ENCODE measurements at places on chromosomes 3 and 15. TPM values are rescaled to one million over a fixed set of nuclear protein-coding genes. Genes with fewer than 3 reads are reported as not detected.

The SYNPR gene
- not detected for polyA plus RNA-seq

The SCAMP2 gene
- polyA plus RNA-seq = 33.0 TPM

The RSL24D1 gene
- 75.6 TPM for polyA plus RNA-seq

The B2M gene
- polyA plus RNA-seq = 3,109 TPM

The ZCWPW2 gene
- 0.92 TPM for polyA plus RNA-seq

DNA sequence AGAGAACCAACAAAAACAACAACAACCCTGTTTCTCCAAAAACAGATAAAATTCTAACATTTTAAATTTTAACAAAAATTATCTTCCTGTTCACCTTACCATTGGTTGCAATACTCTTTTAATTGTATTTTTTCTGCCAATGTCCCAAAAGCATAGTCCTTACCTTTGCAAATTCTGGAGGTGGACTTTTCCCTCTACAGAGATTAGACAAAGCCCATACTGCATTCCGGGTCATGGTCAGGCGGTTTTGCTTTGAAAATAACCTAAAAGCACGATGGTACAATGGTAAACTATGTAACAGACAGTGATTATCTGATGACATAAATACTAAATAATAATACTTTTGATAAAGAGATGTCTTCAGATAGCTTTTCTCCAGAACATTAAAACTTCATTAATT is 35.5 kb upstream of the WDR5B start:
- no peak for DNase-seq
- H3K27me3 ChIP-seq = no peaks in the 10 kb centered on the region
- H3K4me3 ChIP-seq = no peak overlapping the region
- no peaks in the 10 kb centered on the region for H3K4me1 ChIP-seq
- peaks cover 9% of the 10 kb centered on the region for H3K36me3 ChIP-seq

GRCh38 chr15:99682455-99682854 is 50.8 kb downstream of the LYSMD4 start:
- DNase-seq = no peak
- no peak overlapping the region for H3K4me3 ChIP-seq
- no peak overlapping the region for H3K27ac ChIP-seq
- H3K36me3 ChIP-seq = no peaks in the 10 kb centered on the region

DNA sequence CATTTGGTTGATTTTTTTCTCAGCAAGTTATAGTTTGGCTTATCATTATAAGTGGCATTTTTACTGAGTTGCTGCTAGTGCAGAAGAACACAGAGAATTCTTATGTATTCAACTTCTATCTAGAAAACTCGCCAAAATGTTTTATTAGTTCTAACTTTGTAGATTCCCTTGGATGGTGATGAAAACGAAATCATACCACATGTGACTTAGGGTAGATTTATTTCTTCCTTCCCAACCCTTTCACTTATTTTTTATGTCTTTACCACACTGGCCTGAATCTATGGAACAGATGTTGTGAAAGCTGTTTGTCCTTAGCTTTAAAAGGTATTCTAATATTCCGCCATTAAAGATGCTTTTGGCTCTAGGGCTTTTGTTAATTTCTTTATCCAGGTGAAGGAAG is 503.3 kb upstream of the CFAP20DC start:
- H3K27me3 ChIP-seq = no peaks in the 10 kb centered on the region
- H3K4me3 ChIP-seq = no peak overlapping the region
- no peak overlapping the region for H3K27ac ChIP-seq
- H3K4me1 ChIP-seq = no peaks in the 10 kb centered on the region
- DNase-seq = no peak

DNA sequence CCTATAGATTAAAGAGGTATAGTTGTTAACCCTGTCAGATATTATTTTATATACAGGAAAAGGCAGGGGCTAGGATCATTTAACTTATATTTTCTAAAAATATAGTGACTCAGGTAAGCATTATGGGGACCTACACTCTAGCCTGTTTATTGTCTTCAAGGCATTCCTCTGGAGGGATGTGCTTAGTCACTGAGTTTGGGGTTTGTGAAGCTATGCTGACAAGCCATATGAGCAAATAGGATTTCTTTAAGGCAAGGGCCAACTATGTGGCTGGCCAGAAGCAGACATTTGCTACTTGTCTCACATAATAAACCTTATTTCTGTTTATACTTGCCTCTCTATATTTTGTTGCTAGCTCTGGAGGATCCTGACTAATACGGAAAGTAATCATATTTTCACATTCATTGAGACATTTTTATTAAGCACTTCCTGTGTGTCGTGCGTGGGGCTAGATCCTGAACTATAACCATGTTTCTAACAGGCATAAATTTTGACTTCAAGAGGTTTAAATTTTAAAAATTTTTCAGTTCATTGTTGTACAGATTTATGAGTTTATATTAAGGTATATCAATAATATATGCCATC is 153.4 kb downstream of the OTOL1 start:
- no peak overlapping the region for H3K27ac ChIP-seq
- no peaks in the 10 kb centered on the region for H3K27me3 ChIP-seq
- H3K36me3 ChIP-seq = no peaks in the 10 kb centered on the region
- no peak overlapping the region for H3K4me3 ChIP-seq

GRCh38 chr3:127408684-127409420 is 121.0 kb upstream of the PRR20G start:
- H3K27ac ChIP-seq = no peak overlapping the region
- H3K4me1 ChIP-seq = no peaks in the 10 kb centered on the region
- peak; percentile 52 for DNase-seq
- H3K36me3 ChIP-seq = no peaks in the 10 kb centered on the region
- H3K4me3 ChIP-seq = no peak overlapping the region

DNA sequence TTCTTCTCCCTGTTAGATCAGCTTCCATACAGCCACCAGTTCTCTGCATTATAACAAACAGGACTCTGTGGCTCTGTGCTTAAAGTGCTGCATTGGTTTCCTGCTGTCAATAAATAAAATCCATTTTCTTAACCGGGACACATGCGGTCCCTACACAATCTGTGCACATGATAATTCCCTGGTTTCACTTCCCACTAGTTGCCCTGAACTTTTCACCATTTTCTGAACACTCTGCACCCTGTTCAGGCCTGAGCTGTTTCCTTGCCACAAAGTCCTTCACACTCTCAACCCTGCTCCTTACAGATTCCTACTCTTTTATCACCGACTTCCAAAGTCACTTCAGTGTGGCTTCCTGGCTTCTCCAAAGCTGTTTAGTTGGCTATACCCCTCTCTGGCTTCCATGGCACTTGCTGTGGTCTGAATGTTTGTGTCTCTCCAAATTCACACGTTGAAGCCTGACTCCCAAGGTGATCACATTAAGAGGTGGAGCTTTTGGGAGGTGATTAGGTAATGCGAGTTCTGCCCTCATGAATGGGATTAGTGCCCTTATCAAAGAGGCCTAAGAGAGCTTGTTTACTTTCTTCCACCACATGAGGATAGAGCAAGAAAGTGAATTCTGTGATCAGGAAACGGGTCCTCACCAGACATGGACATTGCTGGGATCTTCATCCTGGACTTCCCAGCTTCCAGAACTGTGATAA is 233.4 kb downstream of the CHST2 start:
- no peaks in the 10 kb centered on the region for H3K36me3 ChIP-seq

DNA sequence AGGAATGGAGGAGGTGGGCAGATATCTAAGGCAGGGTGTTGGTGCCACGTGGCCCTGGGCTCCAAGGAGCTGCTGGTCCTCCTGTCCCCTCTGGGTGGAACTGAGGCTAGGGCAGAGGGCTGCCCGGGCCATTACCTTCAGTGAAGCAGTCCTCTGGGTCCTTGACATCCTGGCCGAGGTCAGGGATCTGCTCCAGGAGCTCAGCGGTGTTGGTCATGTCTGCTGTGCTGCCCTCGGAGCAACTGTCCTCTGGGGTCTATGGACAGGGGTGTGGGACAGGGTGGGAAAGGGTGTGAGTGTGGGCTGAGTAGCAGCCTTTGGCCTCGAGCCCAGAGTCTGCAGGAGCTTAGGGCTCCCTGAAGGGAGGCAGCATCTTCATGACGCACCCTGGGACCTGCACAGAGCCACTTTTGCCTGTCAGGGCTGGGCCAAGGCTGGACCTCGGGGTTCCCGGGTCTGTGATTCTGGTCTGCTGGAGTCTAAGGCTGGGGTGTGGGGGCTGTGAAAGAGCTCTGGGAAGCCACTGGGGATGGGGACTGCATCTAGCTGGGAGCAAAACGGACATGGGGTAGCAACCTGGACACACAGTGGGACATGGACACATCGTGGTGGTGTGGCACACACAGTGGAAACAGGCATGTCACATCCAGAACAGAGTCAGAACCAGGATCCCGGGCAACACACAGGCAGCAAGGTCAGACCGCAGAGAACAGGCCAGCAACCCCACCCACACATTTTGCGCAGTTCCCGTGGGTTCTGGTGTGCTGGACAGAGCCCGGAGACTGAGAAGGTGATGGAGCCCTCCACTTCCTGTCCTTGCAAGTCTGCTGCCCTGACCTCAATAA is 72.7 kb downstream of the SCN5A start:
- no peaks in the 10 kb centered on the region for H3K4me1 ChIP-seq
- DNase-seq = no peak
- no peak overlapping the region for H3K27ac ChIP-seq

DNA sequence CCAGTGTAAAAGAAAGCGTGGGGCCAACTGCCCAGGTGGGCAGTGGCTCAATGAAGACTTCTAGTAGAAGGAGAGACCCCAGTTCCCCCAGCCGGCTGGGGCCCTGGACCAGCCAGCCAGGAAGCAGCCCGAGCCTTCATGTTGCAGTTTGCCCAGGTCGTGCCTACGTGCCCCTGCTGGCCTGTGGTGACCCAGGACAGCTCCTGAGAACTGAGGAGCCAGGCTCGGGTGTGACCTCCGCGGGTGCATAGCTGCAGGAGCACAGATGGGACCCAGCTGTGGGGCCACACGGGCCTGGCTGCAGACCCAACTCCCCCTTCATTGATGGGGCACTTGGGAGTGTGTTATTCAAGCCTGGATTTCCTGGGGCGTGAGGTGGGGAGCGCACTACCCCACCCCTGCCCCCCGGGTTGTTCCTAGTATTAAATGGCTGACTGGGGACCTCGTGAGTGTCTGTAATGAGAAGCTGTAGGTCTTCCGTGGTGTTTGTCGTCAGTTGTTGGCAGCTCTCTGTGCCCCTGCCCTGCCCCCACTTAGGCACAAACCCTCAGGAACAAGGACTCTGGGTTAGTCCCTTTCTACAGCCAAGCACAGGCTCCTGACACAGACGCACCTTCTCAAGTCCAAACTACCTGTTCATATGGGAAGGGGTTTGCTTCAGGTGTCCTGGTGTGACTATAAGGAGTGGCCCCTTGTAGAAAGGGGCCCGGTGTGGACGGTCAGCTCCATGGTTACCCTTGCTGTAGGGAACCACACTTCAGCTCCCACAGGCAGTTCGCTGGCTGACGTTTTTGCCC is 39.1 kb downstream of the IDH2 start:
- H3K27me3 ChIP-seq = no peaks in the 10 kb centered on the region
- H3K4me1 ChIP-seq = peaks cover 47% of the 10 kb centered on the region
- H3K27ac ChIP-seq = peak overlapping the region; percentile 68
- no peak overlapping the region for H3K4me3 ChIP-seq

DNA sequence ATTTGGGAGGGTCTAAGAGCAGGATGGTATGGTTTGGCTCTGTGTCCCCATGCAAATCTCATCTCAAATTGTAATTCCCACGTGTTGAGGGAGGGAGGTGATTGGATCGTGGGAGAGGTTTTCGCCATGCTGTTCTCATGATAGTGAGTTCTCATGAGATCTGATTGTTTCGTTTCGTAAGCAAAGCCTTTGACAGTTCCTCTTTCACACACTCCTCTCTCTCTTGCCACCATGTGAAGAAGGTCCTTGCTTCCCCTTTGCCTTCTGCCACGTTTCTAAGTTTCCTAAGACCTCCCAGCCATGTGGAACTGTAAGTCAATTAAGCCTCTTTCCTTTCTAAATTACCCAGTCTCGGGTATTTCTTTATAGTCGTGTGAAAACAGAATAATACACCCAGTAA is 553.7 kb downstream of the TAFA4 start:
- no peaks in the 10 kb centered on the region for H3K4me1 ChIP-seq
- H3K4me3 ChIP-seq = no peak overlapping the region
- H3K27me3 ChIP-seq = no peaks in the 10 kb centered on the region
- H3K36me3 ChIP-seq = no peaks in the 10 kb centered on the region
- DNase-seq = no peak
- H3K27ac ChIP-seq = no peak overlapping the region

- H3K4me3 ChIP-seq = no peak overlapping the region
- peaks cover 12% of the 10 kb centered on the region for H3K36me3 ChIP-seq
- H3K4me1 ChIP-seq = no peaks in the 10 kb centered on the region
Measured at GRCh38 chr15:89855948-89856347, 37.8 kb downstream of the AP3S2 start.

DNA sequence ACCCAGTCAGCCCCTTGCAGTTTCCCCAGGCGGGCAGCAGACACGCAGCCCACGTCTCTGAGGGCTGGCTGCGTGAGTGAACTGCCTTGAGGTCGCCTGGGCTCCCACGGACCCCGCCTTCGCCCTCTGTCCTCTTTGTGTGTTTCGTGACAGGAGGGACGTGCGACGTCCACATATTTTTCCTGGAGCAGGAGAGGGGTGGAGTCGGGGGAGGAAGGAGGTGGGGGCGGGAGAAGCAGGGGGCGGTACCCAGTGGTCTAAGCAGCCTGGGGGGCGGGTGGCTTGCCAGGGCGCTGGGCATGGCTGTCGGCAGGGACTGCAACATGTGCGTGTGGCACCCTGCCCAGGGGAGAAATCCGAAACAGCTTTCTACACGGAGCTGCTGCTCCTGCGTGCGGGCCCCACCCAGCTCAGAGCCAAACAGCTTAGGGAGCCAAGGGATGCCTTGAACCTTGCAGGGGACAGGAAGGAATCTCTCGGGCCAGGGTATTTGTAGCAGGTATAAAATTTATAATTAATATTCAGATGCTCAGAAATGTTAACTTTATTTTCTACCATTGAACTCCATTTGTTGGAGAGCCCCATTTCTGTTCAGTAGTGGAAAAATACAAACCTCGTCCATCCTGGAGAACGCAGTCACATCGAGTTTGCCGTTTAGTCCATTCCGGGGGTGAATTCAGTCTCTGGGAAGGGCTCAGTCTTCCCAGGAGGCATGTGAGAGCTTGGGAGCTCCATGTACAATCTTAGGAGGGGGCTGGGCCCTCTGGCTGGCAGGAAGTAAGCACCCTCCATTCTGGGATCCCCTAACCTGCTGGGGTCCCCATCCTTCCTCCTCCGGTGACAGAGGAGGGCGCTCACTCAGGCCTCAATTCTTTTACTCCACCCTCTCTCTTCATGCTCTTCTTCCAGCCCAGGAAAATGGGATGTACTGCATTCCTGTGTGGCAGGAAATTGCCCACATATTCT is 79.1 kb upstream of the MEF2A start:
- peaks cover 16% of the 10 kb centered on the region for H3K4me1 ChIP-seq
- H3K4me3 ChIP-seq = peak overlapping the region; percentile 48
- no peaks in the 10 kb centered on the region for H3K27me3 ChIP-seq
- no peaks in the 10 kb centered on the region for H3K36me3 ChIP-seq

DNA sequence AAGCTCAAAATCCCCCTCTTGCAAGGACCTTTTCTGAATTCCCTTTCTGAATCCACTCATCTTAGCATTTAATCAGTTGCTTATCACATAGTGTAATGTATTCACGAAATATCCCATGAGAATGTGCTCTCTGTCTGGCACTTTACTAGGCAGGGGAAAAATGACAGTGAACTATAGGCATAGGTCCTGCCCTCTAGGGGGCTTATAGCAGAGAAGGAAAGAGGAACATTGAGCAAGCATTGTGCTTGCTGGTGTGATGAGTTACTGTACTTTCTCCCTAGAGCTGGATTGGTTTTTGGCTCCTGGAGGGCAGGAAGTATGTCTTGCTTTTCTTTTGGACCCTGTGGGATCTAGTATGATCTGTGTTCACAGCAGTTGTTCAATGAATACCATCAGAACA is 26.5 kb downstream of the DUOX2 start:
- no peak overlapping the region for H3K27ac ChIP-seq
- DNase-seq = no peak
- H3K36me3 ChIP-seq = no peaks in the 10 kb centered on the region
- no peak overlapping the region for H3K4me3 ChIP-seq
- no peaks in the 10 kb centered on the region for H3K27me3 ChIP-seq
- no peaks in the 10 kb centered on the region for H3K4me1 ChIP-seq

- no peak overlapping the region for H3K27ac ChIP-seq
- H3K36me3 ChIP-seq = no peaks in the 10 kb centered on the region
- DNase-seq = no peak
Measured at GRCh38 chr15:37771465-37771864, 163.0 kb upstream of the TMCO5A start.
